Spleen (tissue), 13 donors: ENCODE measurements at places on chromosomes 1 and 21.

DNA sequence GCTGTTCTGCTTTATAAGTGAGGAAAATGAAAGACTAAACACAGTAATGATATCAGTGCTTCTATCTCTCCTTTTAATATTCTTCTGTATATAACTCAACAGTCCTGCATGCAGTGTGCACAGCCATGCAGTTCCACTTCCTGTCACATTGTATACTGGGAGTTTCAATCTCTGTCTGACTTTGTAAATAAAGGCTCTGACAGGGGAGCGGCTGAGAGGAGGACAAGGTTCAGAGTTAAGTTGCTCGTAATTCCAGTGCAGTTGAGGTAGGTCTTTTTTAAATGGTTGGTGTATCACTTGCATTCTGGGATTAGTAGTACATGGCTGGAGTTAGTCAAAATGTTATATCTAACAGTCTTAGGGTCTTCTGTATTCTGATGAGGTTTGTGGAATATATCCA, 264.5 kb downstream of the OLFM3 start:
- no peak for DNase-seq
- H3K36me3 ChIP-seq, result no peaks in the 10 kb centered on the region
- H3K27ac ChIP-seq, result no peak overlapping the region
- H3K4me1 ChIP-seq, result no peaks in the 10 kb centered on the region
- no peak overlapping the region for H3K4me3 ChIP-seq

DNA sequence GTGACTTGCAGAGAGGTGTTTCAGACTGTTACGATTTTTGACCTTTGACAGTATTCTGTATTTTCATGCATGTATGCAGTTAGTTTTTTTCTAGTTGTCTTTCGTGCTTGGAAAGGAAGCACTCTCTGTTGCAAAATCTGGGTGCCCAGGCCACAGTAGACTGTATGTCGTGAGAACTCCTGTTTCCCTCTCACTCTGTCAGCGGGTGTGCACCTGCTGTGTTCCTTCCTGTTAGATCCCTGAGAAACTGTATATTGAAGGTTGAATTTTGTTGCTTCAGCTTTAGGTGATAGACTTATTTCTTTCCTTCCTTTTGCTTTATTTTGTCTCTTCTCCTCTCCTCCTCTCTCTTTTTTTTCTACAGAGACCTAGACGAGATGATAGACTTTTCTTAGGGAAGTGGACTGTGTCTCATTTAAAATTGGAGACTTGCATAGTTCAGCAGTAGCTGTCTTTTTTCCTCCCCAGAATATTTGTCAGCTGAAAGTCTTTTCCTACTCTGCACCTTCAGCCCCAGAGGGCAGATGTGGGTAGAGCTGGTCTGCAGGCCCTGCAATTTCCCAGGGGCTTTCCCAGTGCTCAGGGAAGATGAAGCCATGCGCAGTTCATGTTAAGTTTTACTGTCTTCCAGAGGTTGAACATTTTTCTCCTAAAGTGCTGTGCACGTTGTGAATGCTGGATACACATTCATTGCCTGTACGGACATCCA, 1.4 kb downstream of the TRAPPC10 start:
- peak overlapping the region; percentile 92 for H3K4me3 ChIP-seq

- H3K27me3 ChIP-seq, result no peaks in the 10 kb centered on the region
- no peaks in the 10 kb centered on the region for H3K4me1 ChIP-seq
- no peaks in the 10 kb centered on the region for H3K36me3 ChIP-seq
- no peak overlapping the region for H3K4me3 ChIP-seq
- DNase-seq, result no peak
Measured at GRCh38 chr1:246519514-246519913, 12.4 kb upstream of the SMYD3 start.

DNA sequence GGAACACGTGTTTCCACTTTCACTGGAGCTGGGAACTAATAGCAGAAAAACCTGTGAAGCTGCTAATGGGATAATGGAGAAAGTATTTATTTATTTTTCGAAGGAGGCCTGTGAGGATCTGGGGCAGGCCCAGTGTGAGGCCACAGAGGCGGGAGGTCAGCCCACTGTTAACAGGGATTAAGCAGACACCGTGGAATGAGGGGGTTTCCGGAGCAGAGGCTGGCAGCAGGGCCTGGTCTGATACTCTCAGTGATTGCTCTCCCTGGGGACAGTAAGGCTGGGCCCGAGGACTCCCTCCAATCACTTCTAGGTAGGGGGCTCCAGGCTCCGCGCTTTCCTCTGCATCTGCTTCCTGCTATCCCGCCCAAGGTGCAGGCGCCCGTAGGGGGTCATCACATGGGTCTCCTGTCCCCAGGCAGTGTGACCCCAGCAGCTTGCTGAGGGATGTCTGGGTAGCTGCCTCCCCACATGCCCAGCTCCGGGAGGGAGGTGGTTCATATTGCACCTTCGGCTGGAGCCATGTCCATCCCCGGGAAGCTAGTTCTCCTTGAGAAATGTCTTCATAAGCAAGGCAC, 28.8 kb upstream of the CDCA8 start:
- H3K27ac ChIP-seq, result no peak overlapping the region
- no peaks in the 10 kb centered on the region for H3K27me3 ChIP-seq
- no peaks in the 10 kb centered on the region for H3K4me1 ChIP-seq
- no peak overlapping the region for H3K4me3 ChIP-seq
- DNase-seq, result no peak

- no peak overlapping the region for H3K27ac ChIP-seq
- H3K27me3 ChIP-seq, result no peaks in the 10 kb centered on the region
- H3K4me3 ChIP-seq, result no peak overlapping the region
- no peak for DNase-seq
Measured at GRCh38 chr1:4908486-4908885, 254.1 kb downstream of the AJAP1 start.

- H3K27me3 ChIP-seq, result peaks cover 26% of the 10 kb centered on the region
- peak; percentile 73 for DNase-seq
- H3K27ac ChIP-seq, result no peak overlapping the region
- H3K4me3 ChIP-seq, result no peak overlapping the region
Measured at GRCh38 chr1:227884370-227885134, 63.2 kb downstream of the WNT9A start.

DNA sequence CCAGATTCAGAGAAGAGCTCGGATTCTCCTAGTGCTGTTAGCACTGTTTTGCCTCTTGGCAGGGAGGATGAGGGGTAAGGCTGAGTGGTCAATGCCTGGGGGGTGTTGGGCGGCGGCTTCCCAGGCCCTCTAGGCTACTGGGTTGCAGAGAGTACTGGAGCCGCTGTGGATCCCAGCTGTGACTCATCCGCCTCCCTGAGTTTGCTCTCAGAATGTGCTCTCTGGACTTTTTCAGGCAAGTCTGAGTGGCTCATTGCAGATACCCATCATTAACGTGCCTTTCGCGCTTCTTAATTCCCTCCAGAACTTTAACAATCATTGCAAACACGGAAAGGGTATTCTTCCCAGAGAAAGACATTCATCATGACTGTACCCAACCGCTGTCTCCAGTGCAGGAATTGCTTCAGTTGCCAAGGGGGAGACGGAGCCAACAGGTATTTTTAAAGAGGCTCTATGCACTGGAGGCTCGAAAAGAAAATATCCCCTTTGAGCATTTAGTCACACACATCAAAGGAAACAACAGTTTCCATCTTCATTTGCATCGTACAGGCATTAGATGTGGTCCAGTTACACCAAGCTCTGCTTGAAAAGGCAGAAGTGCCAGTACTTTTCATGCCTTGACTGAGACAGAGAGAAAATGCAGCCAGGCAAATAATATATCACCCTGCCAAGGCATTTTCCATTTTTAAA, 14.4 kb upstream of the CAMTA1 start:
- no peak overlapping the region for H3K4me3 ChIP-seq
- no peaks in the 10 kb centered on the region for H3K36me3 ChIP-seq
- DNase-seq, result no peak

DNA sequence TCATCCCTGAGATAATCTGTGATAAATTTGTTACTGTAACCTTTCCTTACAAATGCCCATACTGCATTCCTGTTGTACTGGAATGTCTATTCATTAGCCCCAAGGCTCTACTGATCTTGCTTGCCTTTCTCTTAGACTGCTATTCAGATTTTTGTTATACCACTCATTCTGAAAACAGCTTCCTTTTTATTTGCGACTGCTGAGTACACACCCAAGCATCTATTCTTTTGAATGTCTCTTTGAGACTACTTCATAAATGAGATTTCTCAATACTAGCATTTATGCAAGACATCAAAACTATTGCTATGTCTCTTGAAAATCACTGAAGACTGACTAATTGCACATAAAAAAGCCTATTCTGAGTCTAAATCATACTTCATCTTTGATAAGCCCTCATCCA, 38.6 kb downstream of the DENND1B start:
- H3K27me3 ChIP-seq, result no peaks in the 10 kb centered on the region
- no peaks in the 10 kb centered on the region for H3K36me3 ChIP-seq
- no peak overlapping the region for H3K4me3 ChIP-seq

GRCh38 chr1:50452700-50453099, 29.5 kb upstream of the DMRTA2 start:
- H3K36me3 ChIP-seq, result peaks cover 36% of the 10 kb centered on the region
- no peak overlapping the region for H3K27ac ChIP-seq
- H3K4me1 ChIP-seq, result no peaks in the 10 kb centered on the region
- H3K27me3 ChIP-seq, result no peaks in the 10 kb centered on the region
- DNase-seq, result no peak

DNA sequence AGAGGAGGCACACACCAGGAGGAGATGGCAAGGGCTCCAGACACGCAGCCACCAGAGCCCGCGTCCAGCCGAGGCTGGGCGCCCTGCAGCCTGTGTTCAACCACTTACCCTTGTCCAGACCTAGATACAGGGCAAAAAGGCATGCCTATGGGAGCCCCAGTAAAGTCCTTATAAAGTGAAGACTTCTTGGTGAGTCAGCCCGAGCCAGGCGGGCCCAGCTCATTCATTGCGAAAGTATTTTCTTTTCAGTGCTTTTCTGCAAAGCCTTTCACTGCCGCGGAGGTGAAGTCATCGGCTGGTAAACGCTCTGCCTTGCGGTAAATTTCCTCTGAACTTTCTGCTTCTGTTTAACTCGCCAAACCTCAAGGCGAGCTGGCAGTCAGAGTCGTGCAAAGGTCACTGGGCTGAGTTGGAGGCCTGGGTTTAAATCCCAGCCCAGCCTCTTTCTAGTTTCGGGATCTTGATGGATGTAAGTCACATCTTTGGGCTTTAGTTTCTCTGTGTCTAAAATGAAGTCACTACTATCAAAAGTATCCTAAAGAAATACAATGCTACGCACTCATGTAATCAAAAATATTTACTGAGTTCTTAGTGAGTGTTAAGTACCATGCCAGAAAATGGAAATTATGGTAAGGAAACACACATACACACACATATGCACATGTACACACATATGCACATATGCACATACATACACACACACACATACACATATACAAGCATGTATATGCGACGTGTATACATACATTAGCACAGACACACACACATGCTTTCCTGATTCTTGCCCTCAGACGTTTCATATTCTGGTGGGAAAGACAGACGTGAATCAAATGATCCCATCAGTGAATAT, 54.7 kb upstream of the IFFO2 start:
- no peak for DNase-seq
- H3K36me3 ChIP-seq, result no peaks in the 10 kb centered on the region
- H3K27me3 ChIP-seq, result no peaks in the 10 kb centered on the region

DNA sequence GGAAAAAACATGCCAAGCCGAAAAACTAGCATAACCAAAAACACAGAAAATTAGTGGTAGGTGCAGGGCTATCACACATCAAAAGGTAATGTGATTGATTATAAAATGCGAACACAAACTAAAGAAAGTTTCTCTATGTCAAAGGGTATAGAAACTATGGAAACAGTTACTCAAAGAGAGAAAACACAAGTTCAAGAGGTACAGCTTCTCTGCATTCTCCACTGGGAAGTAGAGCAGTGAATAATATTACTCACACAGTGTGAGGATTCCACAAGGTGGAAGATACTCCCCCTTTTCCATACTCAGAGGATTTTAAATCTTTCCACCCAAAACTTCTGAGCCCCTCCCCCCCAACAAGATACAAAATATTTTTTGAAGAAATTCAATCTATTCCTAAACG, 18.6 kb downstream of the AKT3 start:
- no peak overlapping the region for H3K27ac ChIP-seq
- no peaks in the 10 kb centered on the region for H3K27me3 ChIP-seq

- peaks cover 24% of the 10 kb centered on the region for H3K27me3 ChIP-seq
- peaks cover 9% of the 10 kb centered on the region for H3K4me1 ChIP-seq
- H3K27ac ChIP-seq, result no peak overlapping the region
- no peak for DNase-seq
- no peaks in the 10 kb centered on the region for H3K36me3 ChIP-seq
- no peak overlapping the region for H3K4me3 ChIP-seq
Measured at GRCh38 chr1:90854397-90854924, 137.4 kb upstream of the BARHL2 start.

GRCh38 chr1:14842361-14842760, 243.9 kb downstream of the KAZN start:
- no peak for DNase-seq
- H3K27ac ChIP-seq, result no peak overlapping the region
- no peaks in the 10 kb centered on the region for H3K4me1 ChIP-seq
- no peak overlapping the region for H3K4me3 ChIP-seq

DNA sequence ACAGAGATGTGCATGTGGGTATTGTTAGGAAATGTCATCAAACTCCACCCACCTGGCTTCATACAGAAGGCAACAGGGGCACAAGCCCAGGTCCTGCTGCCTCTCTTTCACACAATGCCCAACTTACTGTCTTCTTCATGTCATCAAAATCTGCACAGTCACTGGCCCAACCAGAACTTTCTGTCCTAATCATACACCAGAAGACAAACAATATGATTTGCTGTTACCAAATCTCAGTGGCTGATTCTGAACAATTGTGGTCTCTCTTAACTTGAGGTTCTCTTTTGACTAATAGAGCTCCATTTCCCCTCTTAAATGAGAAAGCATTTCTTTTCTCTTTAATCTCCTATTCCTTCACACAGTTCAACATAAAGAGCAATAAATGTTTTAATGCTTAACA, 7.7 kb downstream of the HSD3B2 start:
- H3K4me1 ChIP-seq, result no peaks in the 10 kb centered on the region
- no peak overlapping the region for H3K27ac ChIP-seq
- H3K4me3 ChIP-seq, result no peak overlapping the region
- no peaks in the 10 kb centered on the region for H3K27me3 ChIP-seq

- no peaks in the 10 kb centered on the region for H3K27me3 ChIP-seq
- H3K4me3 ChIP-seq, result no peak overlapping the region
- H3K4me1 ChIP-seq, result peaks cover 15% of the 10 kb centered on the region
- no peak overlapping the region for H3K27ac ChIP-seq
- no peaks in the 10 kb centered on the region for H3K36me3 ChIP-seq
Measured at GRCh38 chr1:116170721-116171589, 59.8 kb downstream of the MAB21L3 start.

DNA sequence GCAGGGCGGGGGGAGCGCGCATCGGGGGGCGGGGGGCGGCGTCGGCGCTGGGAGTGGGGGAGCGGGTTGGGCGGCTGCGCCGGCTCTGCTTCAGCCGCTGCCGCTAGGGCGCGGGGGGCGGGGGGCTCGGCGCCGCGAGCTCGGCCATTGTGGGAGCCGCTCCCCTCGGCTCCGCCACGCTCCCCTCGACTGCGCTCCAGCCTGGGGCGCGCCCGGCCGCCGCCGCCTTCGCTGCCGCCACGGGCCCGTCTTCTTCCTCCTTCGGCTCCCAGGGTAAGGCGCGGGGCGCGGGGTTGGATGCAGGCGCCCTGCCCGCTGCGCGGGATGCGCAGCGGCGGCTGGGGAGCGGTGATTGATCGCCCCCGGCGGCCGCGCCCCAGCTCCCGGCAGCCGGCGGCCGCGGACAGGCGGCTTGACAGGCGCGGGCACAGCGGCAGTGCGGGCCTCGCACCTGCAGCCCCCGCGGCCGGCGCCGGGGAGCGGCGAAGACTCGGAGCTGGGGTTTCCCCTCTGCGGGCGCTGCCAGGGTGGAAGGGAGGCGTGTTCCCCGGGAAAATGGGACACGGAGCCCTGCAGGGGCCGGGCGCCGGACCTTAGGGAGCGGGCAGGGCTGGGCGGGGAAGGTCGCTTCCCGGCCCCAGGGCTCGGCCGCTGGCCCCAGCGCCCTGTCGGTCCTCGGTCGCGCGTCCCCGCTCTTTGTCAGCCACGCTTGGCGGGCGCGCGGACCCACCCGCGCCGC, 55.3 kb downstream of the NDUFS5 start:
- H3K36me3 ChIP-seq, result no peaks in the 10 kb centered on the region
- H3K27me3 ChIP-seq, result peaks cover 22% of the 10 kb centered on the region
- peak; percentile 82 for DNase-seq
- H3K4me1 ChIP-seq, result peaks cover 6% of the 10 kb centered on the region
- H3K27ac ChIP-seq, result no peak overlapping the region
